Ureter (tissue), 1 donor: ENCODE measurements at places on chromosomes 6 and 20. TPM values are rescaled to one million over a fixed set of nuclear protein-coding genes. Genes with fewer than 3 reads are reported as not detected.

TMEM239 gene
- total RNA-seq: not detected

MICB gene
- total RNA-seq: 2.9 TPM

DNA sequence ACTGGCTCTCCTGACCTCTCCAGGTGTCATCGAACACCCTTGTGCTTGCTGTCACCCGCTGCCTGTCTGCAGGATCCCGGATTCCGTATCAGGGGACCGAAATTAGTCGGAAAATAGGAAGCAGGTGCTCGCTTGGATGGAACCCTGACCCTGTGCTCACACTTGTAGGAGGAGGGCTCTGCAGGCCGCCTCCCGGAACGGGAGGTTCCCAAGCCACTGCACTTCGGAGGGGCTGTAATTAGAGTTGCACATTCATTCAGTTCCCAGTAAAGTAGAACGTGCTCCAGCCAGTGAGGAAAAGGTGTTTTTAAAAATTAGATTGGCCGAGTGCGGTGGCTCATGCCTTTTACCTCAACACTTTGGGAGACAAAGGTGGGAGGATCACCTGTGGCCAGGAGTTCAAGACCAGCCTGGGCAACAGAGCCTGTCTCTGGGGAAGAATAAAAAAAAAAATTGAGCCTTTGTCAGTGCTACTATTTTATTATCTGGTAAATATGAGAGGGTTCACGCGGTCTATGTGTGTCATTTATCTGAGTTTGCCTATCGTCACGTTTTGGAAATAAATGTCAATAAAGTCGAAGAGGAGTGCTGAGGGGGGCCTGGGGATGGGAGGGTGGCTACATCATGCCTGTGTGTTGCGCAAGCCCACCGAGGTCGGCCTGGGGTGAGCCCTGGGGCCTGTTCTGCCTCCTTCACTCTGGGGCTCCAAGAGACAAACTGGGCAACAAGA, 1.5 kb upstream of the GMEB2 start:
- DNase-seq: peak; percentile 78

DNA sequence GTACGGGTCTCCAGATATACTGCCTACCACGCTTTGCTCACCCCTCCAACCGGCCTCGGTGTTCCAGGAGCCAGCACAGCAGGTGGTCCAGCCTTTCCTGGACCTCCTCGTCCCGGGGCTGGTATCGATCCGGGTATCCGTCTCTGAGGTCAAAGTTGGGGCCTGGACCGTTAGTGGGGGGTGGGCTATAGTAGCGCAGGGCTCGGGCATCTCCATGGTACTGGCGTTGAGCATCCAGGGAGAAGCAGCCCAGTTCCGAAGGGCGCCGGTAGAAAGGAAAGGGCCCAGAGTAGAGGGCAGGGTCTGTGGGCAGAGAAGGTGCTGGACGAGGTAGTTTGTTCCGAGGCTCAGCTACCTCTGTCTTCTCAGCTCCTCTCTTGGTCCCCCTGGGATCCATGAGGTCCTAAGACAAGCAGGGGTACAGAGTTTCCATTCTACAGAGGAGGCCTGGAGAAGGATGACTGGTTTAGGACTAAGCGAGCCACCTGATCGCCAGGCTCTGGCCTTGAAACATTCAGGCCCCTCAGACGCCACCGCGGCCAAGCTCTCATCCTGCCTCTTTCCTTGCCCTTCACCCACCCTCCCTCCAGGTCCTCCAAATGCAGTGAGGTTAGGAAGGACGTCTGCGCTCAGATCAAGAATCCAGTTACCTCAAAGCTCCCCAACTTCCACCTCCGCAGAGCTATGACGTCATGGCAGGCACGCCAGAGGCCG, 502 bp downstream of the DXO start:
- no peak for DNase-seq

GRCh38 chr6:139402876-139403386, 28.5 kb upstream of the CITED2 start:
- no peak for DNase-seq

DNA sequence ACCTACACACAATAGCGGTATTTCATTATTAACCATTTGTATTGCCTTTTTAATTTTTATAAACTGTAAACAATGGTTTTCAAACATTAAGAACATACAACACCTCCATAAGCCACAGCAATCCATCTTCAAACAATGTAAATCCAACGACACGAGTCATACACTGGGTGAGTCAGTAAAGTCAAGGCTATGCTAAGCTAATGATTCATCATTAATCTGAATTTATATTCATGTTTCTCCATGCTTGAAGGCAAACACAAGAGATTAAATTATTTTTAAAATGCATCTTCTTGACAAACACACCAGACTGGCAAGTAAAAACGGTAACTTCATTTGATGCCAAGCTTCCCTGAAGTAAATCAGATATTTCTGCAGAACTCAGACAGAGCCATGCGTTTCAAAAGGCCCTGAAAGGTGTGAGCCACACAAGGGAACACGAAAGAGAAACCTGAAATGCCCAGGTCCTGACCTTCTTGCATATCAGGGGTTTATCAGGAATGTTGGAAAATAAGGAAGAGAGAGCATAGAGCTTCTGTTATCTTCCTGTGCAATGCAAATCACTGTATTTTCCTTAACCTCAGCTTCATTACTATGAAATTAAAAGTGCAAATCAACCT, 162.5 kb downstream of the ALDH8A1 start:
- no peak for DNase-seq

GRCh38 chr6:127182501-127182900, 64.0 kb downstream of the RSPO3 start:
- DNase-seq: no peak
